ENCODE measurements at places on chromosomes 16 and 17. TPM values are rescaled to one million over a fixed set of nuclear protein-coding genes. Genes with fewer than 3 reads are reported as not detected.

The GAN gene
- 8.4 TPM for total RNA-seq

The TNP2 gene
- total RNA-seq: not detected

GRCh38 chr16:57242650-57243049, 2.4 kb upstream of the ARL2BP start:
- no peak overlapping the region for H3K27ac ChIP-seq
- H3K4me1 ChIP-seq: peaks cover 22% of the 10 kb centered on the region
- DNase-seq: no peak
- H3K36me3 ChIP-seq: peaks cover 26% of the 10 kb centered on the region

- H3K27me3 ChIP-seq: no peaks in the 10 kb centered on the region
- no peak for DNase-seq
- H3K4me3 ChIP-seq: no peak overlapping the region
Measured at GRCh38 chr16:9372934-9373890, 281.8 kb downstream of the HAPSTR1 start.

DNA sequence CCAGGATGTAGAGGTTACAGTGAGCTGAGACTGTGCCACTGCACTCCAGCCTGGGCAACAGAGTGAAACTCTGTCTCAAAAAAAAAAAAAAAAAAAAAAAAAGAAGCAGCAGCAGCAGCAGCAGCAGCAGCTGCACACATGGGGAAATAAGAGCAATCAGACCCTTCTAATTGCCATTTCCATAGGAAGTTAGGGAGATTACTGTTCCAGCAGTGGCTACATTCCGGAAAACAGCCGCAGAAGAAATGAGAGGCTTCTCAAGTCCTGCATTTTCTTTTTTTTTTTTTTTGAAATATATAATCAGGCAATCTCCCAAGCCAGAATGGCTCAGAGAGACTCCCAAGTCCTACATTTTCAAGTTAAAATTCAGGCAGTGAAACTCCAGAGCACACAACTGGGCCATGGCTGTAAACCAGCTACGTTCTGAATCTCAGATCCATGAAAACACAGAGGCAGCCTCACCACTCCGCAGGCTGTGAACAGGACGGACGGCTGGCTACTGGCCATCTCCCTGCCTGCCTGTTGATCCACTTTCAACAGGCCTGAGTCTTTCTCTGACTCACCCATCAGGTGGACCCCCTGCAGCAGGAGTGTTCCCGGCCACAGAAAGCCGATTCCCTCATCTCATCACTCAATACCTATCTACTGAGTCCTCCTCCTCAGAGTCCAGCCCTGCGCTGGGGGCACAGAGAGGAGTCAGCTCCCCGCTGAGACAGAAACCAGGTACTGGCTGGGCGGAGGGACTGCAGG, 15.0 kb downstream of the TRPV1 start:
- no peak overlapping the region for H3K27ac ChIP-seq
- no peak for DNase-seq
- no peak overlapping the region for H3K4me3 ChIP-seq
- H3K4me1 ChIP-seq: no peaks in the 10 kb centered on the region
